MM.1S (cell line): ENCODE measurements at places on chromosomes 7 and 10.

DNA sequence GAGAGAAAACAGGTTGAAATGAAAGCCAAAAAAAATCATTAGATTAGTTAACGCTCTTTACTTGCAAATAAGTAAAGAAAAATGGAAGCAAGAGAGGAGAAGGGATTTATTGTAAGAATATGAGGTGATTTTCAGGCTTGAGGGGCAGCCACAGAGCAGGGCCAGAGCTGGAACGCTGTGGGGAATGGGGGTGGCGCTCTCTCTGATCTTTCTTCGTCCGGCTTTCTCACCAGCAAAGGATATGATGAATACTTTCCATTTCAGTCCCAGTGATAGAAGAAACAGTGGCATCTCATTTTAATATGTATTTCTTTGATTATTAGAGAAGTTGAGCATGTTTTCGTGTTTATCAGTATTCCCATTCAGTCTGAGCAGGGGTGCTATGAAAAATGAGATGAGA is 112.2 kb downstream of the SKIDA1 start:
- DNase-seq, result no peak

DNA sequence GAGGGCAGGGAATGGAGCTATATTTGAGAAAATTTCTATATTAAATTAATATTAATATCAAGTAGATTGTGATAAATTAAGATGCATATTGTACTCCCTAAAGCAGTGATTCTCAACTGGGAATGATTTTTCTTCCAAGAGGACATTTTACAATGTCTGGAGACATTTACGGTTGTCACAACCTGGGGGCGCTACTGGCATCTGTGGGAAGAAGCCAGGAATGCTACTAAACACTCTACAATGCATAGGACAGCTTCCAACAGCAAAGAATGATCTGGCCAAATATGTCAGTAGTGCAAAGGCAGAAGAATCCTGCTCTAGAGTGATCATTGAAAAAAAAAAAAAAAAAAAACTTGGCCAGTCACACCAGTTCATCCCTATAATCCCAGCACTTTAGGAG is 100.0 kb downstream of the LSM5 start:
- DNase-seq, result no peak

DNA sequence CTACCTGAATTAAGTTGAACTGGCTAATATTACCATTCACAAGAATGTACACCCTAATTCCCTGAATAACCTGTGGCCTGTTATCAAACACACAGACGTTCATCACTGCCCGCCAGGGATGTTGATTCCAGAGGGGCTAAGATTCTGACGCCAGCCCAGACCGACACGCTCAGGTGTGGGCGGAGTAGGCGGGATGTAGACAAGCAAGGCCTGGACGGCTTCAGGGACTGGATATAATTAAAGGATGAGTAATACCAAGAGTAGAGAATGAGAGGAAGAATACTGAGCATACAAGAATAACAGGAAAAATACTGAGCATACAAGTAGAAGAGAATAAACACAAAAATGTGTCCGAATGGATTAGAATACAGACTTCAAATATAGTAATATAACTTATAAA is 29.0 kb downstream of the CUBN start:
- DNase-seq, result no peak

DNA sequence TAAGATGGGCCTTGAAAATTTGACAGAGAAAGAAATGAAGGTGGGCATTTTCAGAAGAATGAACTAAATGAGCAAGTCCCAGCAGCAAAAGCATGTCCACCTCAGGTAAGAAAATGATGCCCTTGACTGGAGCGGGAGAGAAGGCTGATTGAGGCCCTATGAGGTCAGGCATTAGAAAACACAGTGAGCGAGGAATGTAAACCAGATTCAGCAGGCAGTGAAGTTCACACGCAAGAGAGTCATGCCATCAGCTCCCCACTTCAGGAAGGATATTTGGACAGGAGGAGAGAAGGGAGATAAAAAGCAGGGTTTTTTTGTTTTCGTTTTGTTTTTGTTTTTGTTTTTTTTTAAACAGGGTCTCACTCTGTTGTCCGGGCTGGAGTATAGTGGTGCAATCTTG is 166.4 kb downstream of the PPP1R17 start:
- no peak for DNase-seq

DNA sequence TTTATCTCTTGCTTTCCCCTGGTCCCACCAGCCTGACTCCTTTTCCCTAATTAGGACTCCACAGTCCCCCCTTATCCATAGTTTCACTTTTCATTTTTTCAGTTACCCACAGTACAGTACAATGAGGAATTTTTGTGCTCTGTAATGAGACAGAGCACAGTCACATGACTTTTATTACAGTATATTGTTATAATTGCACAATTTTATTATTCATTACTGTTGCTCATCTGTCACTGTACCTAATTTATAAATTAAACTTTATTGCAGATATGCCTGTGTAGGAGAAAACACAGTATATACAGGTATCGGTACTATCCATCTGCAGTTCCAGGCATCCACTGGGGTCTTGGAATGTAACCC is 125.4 kb downstream of the KCNMA1 start:
- no peak for DNase-seq
